ENCODE measurements at places on chromosomes 11 and 22.

GRCh38 chr11:73400293-73400692 lies 24.1 kb downstream of the RELT start:
- DNase-seq, result no peak

DNA sequence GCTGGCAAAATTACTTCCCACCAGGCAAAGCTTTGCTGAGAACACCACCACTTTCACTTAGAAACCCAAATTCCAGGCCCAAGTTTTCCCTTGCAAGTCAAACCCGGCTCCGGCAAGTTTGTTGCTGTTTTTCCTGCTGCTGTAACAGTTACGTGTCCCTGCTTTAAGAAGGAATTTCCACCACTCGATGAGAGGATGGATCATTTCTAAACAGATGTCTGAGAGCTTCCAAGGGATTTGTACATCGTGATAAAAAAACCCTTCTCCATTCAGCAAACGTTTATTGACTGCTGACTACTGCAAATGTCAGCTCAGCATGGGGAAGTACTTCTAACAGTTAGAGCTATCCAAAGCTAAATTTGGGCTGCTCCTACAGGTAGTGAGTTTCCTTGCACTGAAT lies 19.7 kb downstream of the P2RX3 start:
- DNase-seq, result no peak

DNA sequence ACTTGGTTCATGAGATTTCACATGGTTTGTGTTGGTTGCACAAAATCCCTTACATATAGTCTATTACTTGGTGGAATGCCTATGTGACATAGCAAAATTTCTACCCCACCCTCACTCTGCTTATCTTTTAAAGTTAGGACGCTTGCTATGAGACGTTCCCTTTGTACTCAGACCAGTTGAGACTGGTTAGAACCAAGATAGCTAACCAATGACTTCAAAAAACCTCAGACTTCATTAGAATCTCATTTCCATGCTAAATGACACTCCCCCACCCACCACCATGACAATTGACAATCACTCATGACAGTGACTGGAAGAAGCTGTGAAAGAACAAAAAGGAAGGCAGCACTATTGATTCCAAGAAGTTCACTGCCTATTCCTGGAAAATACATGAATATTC lies 313.6 kb downstream of the ETS1 start:
- DNase-seq, result no peak

DNA sequence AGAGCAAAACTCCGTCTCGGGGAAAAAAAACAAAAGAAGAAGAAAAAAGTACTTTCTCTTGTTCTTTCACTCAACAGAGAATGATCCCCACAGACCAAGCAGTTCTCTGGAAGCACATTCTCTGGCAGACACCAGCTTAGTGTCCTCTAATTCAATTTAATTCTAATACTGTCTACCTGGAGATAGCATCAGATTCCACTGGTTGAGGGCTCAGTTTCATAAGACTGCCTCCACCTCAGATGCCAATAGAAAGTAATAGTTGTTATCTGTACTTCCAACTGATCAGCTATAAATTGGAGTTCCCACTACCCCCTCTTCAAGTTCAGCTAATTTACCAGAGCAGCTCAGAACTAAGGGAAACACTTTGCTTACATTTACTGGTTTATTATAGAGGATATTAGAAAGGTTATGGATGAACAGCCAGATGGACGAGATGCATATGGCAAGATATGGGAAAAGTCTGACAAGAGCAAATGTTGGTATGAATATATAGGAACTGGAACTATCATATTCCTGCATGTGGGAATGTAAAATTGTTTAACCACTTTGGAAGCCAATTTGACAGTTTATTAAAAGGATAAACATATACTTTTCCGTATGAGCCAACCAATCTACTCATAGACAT lies 64.3 kb downstream of the TMEM135 start:
- no peak for DNase-seq

DNA sequence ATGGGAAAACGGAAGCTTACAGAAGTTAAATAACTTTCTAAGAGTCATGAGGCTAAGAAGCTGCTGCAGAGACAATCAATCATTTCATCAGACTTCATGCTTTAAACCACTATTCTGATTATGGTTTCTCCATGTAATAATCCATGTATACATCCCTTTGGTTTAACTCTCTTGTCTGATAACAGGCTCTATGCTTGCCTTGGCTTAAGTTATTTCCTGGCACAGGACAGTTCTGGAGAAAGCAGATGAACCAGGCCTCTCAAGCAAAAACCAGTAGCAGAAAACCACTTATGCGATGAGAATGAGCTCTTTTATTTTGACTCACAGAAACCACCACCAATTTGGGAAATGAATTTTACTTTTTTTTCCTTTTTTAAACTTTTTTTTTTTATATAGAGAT lies 6.5 kb upstream of the PCF11 start:
- DNase-seq, result no peak

DNA sequence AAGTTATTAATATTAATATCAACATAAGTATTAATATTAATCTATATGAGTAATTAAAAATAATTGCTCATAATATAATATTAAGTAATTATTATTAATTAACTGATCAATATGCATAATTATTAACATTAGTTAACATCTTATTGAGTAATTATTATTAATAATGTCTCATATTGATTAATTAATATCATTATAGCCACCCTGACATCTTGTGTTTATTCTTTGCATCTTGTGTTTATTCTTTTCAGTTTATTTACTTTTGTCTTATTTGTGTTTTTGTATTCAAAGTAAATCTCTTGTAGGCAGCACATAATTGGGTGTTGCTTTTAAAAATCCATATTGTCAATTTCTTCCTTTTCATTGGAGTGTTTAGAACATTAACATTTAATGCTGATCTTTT lies 56.6 kb downstream of the MYEOV start:
- no peak for DNase-seq

DNA sequence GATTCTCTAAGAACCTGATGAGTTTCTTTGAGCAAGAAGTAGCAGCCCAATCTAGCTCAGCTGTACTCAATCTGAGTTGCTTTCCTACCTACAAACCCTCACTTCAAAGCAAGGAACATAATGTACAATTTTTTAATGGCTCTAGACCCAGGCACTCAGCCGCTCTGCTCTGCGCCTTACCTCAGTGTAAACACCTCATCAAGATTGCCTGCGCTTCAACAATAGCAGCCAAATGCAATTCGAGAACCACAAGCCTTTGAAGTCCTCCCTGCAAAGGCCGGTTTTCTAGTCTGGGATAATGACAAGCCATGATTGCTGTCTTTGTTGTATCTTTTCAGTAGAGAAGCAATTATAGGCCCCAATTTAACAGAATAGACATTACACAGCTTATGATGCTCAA lies 38.0 kb downstream of the JHY start:
- DNase-seq, result no peak

- no peak for DNase-seq
These were observed 167.4 kb downstream of the BRD1 start for GRCh38 chr22:49660321-49660720.

GRCh38 chr22:29520851-29521250 lies 32.7 kb downstream of the THOC5 start:
- peak; percentile 2 for DNase-seq

DNA sequence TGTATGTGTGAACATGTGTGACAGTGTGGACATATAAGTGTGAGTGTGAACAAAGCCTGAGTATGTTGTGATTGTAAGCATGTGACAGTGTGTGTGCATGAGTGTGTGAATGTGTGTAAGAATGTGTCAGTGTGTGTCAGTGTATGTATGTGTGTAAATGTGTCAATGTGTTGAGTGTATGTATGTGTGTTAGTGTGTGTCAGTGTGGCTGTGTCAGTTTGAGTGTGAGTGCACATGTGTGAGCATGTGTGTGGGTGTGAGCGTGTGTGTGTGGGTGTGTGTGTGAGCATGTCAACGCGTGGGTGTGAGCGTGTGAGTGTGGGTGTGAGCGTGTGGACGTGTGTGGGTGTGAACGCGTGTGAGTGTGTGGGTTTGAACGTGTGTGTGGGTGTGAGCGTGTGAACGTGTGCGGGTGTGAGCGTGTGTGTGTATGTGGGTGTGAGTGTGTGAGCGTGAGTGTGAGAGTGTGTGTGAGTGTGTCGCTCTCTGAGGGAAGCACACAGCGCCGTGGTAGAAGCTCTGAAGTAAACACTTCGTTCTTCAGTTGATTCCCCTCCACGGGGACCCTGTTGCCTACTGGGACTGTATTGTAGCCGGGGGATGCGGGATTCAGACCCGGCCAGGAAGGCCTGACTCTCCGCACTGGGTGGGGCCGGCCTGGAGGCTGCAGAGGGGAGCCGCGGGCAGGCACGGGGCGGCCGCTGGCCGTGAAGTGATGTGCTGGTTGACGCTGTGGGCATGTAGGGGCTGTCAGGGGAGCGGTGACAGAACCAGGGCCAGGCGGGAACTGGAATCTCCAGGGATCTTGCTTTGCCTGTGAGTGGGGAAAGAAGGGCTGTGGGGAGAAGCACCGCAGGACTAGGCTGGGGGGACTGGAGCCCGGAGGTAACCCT lies 21.1 kb downstream of the RPS6KA4 start:
- DNase-seq, result no peak

- DNase-seq, result peak; percentile 77
These were observed at the start of gene IRF7 for GRCh38 chr11:615504-616319. Gene IRF7, minus strand, starts transcription at chr11:615950. Its CDS starts 586 bp downstream, at chr11:615364.

GRCh38 chr22:47215851-47216250 lies 453.4 kb downstream of the TBC1D22A start:
- no peak for DNase-seq

DNA sequence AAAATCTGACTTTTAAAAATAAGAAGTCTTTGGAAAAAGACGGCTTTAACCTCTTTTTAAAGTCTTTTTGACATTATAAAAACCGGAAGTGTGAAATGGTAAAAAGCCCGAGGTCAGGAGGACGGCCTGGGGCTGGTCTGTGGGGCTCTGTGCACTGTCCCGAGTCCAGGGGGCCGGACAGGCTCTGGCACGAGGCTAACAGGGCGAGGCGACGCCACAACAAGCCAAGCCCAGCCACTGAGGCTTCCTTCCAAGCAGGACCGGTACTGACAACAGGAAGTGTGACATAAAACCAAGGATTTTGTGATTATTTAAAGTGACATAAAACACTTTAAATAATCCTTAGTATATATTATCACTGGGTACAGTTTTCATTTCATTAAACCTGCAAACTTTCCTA lies 39.2 kb downstream of the BRD1 start:
- no peak for DNase-seq

All from smooth muscle cell of the brain vasculature (primary cell).